ENCODE measurements at places on chromosomes 2 and 18.

DNA sequence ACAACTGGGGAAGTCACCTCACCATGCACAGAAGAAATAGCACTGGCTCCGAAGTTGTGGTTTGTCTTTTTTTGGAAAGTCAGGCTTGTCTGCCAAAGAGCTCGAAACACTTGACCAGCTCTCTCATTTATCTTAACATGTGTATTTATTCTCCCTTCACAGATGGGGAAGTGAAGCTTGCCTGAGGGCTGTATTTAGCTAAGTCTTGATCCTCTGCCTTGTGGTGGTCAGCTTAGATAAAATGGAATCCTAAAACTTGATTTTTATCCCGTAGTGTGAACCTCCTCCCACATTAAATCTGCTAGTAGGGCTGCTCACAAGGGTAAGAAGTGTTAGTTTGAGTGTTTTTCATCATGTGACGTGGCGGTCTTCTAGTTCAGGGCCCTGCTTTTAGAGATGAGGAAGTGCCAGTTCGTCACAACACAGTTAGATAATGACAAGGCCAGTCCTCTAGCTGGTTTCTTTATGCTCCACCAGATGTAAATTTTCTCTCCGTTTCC lies 89.7 kb downstream of the TMEM247 start:
- no peak for DNase-seq

DNA sequence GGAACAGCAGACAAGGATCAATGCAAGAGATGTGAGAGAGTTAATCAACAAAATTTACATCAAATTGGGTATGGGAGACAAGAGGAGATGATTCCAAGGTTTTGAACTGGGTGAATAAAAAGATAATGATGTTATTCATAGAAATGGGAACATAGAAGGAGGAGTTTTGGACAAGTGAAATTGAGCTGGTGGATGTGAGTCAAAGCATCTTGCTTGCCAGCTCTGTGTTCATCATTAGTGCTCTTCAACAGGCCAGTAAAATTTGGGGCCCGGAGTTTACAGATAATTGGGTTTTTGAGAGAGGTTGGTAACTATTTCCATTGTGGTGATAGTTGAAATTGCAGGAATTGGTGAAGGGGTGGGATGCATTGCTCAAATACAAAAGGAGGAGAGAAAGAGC lies 69.9 kb upstream of the CAVIN2 start:
- no peak for DNase-seq

GRCh38 chr2:43605851-43606250 lies 10.0 kb upstream of the THADA start:
- no peak for DNase-seq

DNA sequence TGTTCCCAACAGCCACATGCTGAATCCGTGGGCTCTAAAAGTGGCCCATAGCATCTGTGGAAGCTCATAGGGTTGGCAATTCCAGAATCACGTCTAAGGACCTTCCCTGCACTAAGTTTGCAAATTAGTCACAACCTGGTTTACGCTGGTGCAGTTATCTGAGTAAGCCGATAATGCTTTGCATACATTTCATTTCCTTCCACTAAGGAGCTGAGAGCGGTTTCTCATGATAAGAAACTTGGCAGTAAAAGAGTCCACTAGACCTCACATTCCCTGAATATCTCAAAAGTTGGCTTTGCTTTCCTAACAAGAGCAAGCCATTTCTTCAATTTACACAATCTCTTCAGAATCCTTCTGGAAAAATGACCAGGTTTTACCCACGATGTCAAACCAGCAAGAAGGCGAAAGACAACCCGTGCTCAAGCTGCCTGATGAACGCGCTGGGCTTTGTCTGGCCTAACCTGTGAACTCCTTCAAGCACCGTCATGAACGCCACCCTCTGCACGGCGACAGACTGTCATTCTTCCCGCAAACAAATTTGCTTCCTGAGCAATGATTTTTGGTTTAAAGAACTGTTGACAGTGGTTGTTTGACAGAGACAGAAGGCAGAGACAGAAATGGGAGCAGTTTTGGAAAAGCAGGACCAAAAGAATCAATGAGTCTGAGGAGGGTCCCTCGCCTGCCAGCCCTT lies 73.0 kb upstream of the COPS8 start:
- DNase-seq: peak; percentile 87

DNA sequence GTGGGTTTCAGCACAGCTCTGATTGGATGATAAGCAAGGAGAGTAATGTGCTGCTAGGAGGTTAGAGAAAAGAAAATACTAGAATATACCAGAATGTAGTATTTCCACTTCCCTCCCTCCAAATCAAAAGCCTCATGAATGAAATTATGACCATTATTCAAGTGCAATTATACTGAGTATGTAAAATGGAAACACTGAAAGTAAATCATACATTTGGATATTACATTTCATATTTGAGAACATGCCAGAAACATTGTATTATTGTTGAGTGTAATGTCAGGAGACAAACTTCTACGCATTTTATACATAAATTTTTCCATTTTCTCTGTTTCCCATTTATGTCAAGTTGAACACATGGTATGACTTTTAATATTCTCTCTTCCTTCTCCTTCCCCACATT lies 942 bp upstream of the CETN1 start:
- no peak for DNase-seq

DNA sequence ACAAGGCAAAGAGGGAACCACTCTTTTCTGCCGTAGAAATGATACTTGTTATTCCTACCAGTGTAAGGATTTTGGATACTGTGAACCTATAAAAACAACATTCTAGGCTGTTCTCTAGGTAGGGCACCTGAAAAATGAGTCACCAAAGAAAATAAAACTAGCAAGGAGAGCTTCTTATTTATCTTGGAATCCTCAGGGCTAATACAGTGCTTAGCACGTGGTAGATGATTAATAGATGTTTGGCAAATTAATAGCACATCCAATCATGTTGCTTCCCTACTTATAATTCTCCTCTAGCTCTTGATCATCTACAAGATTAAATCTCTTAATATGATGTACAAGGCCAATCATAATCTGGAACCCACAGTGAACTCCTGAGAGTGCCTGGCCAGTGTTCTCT lies 73.1 kb downstream of the AAK1 start:
- no peak for DNase-seq

DNA sequence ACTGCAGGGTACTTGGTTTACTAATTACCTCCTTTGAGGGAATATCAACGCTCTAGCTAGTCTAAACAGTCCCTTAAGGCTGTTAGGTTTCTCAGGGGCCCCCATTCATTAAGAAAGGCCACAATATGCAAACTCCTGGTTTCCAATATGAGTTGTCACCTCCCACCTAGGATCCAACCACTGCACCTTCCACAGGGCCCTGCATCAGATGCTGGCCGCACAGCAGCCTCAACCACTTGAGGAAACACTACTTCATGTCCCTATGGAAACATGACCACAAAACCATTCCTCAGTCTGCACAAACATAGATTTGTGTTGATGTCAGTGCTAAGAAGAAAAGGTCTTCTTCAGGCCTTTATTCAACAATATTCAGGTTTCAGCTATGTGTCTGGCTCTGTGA lies 40.9 kb downstream of the STAT4 start:
- no peak for DNase-seq

- DNase-seq: no peak
Measured at GRCh38 chr2:231924889-231925275, 1.3 kb downstream of the NPPC start.

- DNase-seq: peak; percentile 81
Measured at GRCh38 chr18:48534364-48534763, 4.5 kb upstream of the CTIF start.

DNA sequence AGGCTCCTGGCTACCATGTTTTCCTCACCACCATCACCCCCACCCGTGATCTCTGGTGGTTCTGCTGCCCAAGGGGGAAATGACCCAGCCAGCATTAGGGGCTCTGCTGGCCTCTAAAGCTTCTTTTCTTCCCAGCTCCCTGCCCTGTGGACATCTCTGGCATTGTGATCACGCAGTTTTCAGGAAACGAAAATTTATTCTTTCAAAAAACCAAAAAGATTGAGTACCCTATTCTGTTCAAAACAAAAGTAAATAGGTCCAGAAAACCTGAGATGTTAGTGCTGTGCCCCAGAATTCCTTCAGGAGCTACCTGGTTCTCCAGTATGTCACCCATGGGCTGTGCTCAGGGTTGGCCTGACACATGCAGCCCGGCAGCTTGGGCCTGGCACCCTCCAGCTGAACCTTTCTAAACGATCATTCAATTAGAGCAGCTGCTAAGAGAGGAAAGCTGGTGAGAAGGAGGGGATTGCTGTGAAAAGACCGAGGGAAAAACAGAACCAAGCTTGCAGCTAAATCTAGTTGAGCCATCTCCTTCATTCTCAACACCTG lies 157.5 kb downstream of the MGAT5 start:
- no peak for DNase-seq

GRCh38 chr2:15973481-15974401 lies 33.4 kb downstream of the MYCN start:
- DNase-seq: no peak

GRCh38 chr2:20207051-20207450 lies 17.9 kb downstream of the SDC1 start:
- no peak for DNase-seq

- no peak for DNase-seq
Measured at GRCh38 chr2:81672923-81673322, 1368.4 kb upstream of the LRRTM1 start.

DNA sequence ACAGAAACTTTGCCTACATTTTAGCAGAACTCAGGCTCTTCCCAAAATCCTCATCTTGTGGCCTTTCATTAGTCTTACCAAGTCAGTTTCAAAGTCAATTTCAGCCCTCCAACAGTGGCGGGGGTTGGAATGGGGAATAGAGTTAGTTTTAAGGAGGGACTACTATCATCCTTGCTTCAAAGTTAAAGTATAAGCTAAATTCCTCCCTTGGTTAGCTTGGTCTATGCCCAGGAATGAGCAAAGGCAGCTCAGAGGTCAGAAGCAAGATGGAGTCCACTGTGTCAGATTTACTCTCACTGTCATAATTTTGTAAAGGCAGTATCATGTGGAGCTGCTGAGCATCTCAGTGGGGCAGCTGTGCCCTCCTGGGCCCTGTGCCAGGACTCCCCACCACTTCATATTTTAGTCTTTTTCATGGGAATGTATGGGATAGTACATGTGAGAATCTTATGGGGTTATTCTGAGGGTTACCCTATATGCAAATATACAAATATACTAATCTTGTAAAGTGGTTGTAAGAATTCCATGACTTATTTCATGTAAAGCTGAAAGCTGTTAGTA lies 145.2 kb upstream of the MMADHC start:
- DNase-seq: no peak

DNA sequence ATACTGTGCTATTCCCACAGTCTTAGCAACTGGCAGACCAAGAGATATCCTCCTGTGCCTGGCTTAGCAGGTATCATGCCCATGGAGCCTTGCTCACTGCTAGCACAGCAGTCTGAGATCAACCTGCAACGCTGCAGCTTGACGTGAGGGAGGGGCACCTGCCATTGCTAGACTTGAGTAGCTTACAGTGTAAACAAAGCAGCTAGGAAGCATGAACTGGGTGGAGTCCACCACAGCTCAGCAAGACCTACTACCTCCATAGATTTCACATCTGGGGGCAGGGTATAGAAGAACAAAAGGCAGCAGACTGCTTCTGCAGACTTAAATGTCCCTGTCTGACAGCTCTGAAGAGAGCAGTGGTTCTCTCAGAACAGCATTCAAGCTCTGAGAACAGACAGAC lies 74.8 kb downstream of the AKAIN1 start:
- DNase-seq: no peak

DNA sequence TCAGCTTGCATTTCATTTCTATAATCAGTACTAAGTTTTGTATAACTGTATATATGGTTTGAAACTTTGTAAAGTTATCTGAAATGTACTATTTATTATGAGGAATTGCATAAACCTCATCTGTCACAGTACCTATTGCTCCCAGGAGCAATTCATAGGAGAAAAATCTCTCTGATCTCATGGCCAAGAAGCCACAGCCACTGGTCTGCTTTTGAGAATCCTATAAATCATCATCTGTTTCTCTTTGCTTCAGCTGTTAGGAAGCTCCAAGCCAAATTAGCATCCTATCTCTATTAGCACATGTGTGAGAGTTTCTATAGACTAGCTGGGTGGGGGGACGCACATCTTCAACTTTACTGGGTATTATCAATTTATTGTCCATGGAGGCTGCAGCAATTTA lies 210.3 kb downstream of the CYP26B1 start:
- DNase-seq: no peak

DNA sequence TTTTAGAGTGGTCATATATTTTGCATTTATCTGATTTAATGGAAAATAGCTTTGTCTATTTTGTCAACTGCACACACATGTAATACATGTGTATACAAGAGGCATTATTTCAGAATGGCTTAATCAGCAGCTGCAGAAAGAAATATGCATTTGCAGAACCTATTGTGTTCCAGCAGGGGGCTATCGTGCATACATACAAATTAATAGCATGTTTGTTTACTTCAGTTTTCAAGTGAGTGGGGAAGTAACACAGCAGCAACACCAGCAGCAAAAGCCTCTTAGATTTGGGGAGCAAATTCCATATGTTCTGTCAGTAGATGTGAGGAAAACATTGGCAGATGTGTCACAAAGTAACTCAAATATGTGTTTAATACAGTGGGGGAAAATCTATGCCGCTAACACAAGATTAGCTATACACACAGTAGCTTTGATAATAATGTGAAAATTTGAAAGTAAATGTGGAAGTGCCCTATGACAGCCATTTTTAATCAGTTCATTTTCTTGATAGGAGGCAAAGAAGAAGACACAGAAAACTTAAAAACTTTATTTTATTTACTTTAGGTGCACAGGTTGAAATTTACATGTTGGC lies 218.1 kb downstream of the WDR7 start:
- peak; percentile 75 for DNase-seq

DNA sequence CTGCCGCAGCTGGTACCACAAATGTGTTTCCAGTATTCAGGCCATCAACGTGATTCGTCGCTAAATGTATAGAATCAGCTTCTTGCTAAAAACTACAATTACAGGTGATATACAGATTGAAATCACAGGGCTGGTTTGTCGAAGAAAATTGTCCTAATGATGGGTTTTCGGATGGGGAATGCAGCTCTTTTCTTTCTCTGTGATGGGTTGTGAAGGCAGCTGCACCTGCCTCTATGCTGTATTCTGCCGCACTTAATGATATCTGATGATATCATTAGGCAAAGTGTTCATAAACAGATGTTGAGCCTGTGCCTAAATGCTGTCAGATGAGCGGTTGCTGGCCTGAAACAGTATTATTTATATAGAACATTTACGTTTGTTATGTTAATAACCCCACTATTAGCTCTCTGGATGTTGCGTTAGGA lies 218.1 kb downstream of the ARHGAP15 start:
- no peak for DNase-seq

DNA sequence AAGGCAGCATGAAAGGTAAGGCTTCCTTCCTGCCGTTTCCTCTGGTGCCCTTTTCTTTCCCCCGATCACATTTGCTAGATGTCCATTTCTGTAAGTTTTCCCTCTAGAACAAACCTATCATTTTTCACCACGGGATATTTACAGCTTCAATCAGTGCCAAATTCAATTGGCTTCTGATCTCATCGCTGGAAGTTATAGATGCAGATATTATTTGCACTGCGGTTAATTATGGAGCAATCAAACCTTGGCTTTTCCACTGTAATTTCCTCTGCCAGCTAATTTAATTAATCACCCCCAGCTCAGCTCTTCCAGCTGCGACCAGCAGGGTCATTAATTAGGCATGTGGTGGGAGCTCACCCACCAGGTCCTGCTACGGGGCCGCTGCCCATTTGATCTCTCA lies 86.1 kb downstream of the GBX2 start:
- DNase-seq: no peak

GRCh38 chr2:203413796-203414195 lies 85.6 kb downstream of the ABI2 start:
- no peak for DNase-seq
